ENCODE measurements at places on chromosomes 7 and 10.

DNA sequence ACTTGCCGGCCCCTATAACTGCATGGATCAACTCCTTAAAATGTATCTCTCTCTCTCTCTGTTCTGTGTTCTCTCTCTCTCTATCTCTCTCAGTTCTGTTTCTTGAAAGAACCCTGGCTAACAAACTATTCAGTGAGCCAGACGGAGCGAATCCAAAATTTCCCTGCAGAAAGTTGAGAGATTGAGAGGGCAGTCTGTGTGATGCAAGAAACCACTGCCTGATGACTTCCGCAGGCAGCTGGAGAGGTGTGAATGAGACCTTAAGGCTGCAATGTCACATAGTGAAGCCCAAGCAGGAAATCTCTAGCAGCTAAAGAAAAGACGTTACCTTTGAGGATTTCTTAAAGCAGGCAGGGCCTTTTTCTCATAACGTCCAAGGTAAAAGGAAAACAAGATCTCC lies 17.3 kb downstream of the FAM107B start:
- peak; percentile 11 for DNase-seq

DNA sequence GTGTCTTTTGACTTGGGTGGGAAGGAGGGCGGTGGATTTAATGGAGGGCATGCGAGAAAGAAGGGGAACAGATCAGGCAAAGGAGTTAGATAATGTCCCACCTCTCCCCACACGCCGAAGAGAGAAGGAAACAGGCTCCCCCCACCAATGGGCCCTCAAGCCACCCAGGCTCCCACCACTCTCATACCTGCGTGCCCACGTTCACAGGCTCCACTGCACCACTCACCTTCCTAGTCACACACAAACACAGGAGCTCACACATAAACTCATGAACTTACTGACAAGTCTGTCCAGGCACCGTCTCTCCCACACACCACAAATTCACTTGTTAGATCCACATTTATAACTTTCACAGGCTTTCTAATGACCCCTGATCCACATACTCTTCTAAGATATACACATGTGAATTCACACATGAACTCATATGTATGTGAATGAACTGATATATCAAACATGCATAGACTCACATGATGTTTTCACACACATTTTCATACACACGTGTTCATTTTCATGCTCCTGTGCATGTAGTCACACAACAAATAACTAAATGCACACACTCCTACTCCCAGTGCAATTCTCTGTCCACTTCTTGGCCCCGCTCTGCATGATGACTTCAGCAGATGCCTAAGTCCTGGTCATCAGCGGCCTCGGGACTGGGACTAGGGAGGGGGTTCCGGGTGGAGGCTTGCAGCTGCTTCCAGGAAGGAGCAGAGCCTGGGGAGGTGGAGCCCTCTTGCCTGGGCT lies 1.5 kb downstream of the LZTS2 start:
- DNase-seq = no peak

GRCh38 chr7:47568056-47568455 lies 13.9 kb downstream of the TNS3 start:
- no peak for DNase-seq

DNA sequence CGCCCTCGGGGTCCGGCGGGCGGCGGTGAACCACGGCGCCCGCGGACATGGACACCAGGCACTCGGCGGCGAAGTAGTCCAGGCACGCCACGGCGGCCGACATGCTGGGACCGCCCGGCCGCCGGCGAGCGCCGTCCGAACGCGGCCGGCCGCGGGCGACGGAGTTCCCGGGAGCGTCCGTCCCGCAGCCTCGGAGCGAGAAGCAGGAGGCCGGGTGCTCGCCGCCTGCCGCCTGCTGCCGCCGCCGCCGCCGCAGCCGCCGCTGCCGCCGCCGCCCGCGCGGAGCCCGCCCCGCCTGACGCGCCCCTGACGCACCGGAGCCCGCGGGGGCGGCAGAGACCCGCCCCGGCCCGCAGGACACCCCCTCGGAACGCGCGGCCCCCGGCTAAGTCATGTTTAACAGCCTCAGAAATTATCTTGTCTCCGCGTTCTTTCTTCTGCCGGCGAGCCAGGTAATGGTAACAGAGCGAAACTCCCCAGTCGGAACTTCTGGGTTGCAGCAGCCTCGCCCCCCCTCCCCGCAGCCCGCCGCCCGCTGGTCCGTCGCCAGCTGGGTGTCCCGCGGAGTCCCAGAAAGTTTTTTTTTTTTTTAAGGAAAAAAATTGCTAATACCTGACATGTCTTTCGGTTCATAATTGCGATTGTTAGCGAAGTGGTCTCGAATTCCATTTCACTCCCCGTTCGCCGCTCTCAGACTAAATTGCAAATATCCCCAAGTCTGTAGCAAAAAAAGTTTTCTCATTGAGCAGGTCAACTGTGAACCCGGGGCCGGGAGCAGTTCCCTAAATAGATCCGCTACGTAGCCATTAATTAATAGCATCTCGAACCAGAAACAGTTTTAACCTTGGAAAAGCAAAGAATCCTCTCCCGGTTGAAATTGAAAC lies at the start of gene KLF14:
KLF14 (minus strand) TSS at position 277 of the 884 bp plus-strand sequence; CDS start at position 103, 174 bp downstream.
- no peak for DNase-seq

DNA sequence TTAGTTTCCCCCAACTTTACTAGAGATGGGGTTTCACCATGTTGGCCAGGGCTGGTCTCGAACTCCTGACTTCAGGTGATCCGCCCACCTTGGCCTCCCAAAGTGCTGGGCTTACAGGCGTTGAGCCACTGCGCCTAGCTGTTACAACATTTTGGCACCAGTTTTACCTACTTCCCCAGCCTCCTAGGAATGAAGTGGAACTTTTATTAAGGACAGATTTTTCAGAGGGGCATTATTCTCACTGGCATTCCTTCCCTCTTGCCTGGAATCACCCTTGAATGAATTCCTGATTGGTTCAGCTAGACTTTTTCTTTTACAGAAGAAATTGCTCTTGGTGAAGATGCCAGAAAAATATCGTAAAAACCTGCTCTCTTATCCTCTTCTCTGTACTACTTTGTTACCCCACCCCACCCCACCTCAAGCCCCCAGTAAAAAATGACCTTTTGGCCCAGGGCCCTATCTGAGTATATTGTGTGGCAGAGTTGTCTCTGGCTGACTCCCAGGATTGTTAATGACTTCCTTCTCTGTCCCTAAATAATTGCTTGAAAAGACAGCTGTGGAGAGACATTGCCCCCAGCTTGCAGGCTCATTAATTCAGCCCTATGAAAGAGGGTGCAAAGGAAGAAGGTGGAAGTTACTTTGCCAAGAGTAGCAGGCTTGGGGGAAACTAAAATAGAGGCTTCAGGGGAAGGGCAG lies 189.6 kb downstream of the AUTS2 start:
- no peak for DNase-seq

DNA sequence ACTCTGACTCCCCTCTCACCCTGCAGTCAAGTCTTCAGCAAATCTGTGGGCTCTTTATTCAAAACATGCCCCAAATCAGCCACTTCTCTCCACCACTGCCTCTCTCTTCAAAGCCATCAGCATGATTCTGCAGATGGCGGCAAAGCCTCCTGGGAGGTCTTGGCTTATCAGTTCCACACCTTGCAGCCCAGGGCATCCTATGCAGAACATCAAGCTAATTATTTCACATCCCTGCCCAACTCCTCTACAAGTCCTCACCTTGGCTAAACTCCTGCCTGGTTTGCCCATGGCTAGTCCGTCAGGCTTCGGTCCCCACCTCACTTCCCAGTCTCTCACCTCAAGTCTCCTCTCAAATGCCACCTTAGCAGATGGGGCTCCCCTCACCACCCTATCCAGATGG lies 70.2 kb downstream of the PIP4K2A start:
- no peak for DNase-seq

DNA sequence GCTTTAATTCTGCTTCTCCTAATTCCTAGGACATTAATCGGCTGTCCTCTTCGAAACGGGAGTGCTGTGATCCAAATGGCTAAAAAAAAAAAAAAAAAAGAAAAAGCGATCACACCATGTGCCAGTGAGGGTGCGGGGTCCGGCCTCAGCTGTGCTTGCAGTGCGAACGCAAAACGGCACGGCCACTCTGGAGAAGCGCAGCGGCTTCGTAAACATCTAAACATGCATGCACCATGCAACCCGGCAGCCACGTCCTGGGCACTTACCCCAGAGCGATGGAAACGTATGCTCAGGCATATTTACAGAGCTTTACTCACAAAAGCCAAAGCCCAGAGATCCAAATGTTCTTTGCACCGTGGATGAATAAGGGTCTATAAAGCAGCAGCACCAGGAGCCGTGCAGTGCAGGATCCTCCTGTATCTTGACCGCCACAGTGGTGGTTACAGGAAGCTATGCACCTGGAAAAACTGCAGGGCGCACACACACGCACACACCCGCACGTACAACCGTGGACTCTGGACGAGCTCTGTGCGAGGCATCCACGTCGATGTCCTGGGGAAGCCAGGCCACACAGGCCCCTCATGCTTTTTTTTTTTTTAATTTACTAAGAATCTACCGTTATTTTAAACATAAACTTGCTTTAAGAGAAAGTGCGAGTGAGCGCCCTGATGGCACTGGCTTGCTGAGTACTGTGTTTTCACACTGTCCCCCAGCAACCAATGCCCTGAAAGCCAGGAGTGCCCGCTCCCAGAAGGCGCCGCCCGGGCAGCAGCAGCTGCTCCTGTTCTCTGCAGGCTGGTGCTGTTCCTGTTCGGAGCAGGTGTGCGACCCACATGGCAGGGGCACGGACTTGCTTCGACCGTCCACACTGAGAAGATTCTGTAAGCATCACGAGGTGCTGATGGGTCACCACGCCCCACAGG lies 25.0 kb downstream of the GPER1 start:
- no peak for DNase-seq
